ENCODE measurements at places on chromosomes 6 and 20. TPM values are rescaled to one million over a fixed set of nuclear protein-coding genes. Genes with fewer than 3 reads are reported as not detected.

DNA sequence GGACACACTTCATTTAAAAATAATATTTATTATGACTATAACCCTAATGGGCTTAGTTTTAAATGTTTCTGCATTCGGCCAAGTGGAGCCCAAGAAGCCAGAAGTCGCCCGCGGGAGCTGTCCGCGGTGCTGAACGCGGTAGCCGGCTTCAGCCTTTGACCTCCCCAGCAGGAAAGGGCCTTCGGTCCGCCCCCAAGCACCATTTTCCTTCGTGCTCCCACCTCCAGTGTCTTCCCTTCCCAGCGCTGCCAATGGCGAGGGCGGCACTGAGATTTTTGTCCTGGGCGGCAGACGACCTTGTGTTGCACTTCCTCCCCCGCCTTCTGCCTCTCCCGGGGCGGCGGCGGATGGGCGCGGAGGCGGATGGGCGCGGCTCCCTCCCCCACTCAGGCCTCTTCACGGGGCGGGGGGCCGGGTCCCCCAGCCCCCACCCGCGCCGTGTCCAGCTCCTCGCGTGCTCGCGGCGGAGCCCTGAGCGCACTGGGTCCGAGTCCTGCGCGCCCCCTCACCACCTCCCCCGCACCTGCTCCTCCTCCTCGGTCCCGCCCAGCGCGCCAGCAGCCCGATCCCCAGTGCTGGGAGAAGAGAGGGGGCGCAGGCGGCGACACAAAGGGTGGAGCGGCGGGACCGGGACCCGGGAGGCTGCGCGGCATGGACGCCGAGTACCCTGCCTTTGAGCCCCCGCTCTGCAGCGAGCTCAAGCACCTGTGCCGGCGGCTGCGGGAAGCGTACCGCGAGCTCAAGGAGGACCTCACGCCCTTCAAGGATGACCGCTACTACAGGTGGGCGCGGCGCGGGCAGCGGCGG lies 23.6 kb upstream of the TMEM181 start:
- no peaks in the 10 kb centered on the region for H3K36me3 ChIP-seq
- peaks cover 39% of the 10 kb centered on the region for H3K27me3 ChIP-seq
- H3K4me1 ChIP-seq, result no peaks in the 10 kb centered on the region
- peak overlapping the region; percentile 78 for H3K4me3 ChIP-seq

DNA sequence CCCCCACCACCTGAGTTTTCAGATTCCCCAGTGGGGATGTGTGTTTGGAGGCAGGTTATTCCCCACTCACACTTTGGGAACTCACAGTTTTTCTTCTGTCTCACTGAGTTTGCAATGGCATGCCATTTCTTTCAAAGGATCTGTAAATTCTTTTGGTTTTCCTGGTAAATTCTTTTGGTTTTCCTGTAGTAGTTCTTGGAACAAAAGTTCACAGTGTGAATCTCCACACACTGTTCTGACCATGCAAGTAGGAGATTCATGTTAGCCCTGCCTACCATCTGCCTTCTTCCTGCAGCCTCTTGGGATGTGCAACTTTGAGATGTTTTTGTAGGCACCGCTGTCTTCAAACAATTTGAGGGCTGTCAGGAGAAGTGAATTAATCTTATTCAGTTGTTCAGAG lies 165.6 kb upstream of the OGFRL1 start:
- no peak overlapping the region for H3K4me3 ChIP-seq
- H3K27me3 ChIP-seq, result peaks cover 3% of the 10 kb centered on the region
- DNase-seq, result no peak
- H3K36me3 ChIP-seq, result no peaks in the 10 kb centered on the region
- no peaks in the 10 kb centered on the region for H3K4me1 ChIP-seq
- H3K27ac ChIP-seq, result no peak overlapping the region

TRIM31 gene
- not detected for total RNA-seq

- DNase-seq, result no peak
- no peak overlapping the region for H3K27ac ChIP-seq
- H3K27me3 ChIP-seq, result peaks cover 53% of the 10 kb centered on the region
- no peak overlapping the region for H3K4me3 ChIP-seq
- H3K36me3 ChIP-seq, result peaks cover 17% of the 10 kb centered on the region
Measured at GRCh38 chr20:1561350-1561749, 3.8 kb upstream of the SIRPD start.

ULBP2 gene
- total RNA-seq, result 18.8 TPM

DNA sequence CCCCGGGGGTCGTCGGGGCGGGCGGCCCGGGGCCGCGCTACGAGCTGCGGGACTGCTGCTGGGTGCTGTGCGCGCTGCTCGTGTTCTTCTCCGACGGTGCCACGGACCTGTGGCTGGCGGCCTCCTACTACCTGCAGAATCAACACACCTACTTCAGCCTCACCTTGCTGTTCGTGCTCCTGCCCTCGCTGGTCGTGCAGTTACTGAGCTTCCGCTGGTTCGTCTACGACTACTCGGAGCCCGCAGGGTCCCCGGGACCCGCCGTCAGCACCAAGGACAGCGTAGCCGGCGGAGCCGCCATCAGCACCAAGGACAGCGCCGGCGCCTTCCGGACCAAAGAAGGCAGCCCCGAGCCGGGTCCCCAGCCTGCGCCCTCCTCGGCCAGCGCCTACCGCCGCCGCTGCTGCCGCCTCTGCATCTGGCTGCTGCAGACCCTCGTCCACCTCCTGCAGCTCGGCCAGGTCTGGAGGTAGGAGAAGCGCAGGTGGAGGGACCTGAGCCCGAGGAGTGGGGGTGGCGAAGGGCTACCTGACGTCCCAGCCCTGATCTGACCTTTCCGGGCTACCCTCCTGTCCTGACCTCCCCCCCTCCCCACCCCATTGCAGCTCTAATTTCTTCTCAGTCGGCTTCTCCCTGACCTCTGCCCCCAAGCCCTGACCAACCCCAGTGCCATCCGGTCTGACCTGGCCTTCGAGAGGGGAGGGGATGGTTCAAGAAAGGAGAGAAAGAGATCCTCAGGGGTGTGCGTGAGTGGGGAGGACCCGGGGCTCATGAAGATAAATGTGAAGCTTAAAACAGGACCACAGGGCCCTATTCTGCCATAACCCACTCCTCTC lies 558 bp downstream of the XKR7 start:
- peaks cover 26% of the 10 kb centered on the region for H3K27me3 ChIP-seq
- peak; percentile 16 for DNase-seq
- no peak overlapping the region for H3K27ac ChIP-seq

SLC22A23 gene
- total RNA-seq, result 0.29 TPM

All from HFFc6 (cell line).